ENCODE measurements at places on chromosomes 1 and 21.

GRCh38 chr1:97352936-97353382 is 567.9 kb downstream of the DPYD start:
- DNase-seq: no peak

GRCh38 chr1:179208681-179209477 is 20.6 kb downstream of the ABL2 start:
- DNase-seq: no peak

- DNase-seq: no peak
Observed at GRCh38 chr1:11720525-11720924, 15.4 kb upstream of the AGTRAP start.

DNA sequence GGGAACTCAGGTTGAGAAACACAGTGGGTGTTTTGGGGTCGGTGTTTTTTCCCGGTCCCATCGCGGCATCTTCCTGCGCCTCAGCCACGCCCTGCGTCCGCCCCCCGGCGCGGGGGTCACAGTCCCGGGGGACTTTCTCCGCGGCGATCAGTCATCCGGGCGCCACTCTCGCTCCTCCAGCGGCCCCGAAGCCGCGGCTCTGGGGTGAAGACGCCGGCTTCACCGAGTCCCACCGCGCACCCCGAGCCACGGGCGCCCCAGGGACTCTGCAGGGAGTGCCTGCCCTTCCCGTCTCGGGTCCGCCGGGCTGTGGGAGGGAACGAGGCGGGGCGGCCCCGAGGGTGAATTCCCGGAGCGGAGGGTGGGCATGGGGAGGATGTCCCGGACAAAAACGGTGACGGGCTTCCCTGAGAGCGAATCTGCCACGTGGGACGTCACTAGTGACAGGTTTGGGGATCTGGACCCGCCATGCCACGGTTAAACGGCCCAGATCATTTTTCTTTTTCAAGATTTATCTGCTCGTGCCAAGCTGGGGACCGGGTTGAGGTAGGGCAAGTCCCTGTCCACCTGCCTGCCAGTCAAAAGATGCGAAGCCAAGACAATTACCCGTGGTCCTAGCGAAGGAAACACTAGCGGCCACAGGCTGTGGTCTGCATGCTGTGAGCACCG is 717 bp upstream of the BATF3 start:
- no peak for DNase-seq

GRCh38 chr1:200654660-200655059 is 15.0 kb downstream of the DDX59 start:
- no peak for DNase-seq

GRCh38 chr1:109040627-109040988 is 1.3 kb downstream of the WDR47 start:
- DNase-seq: no peak

DNA sequence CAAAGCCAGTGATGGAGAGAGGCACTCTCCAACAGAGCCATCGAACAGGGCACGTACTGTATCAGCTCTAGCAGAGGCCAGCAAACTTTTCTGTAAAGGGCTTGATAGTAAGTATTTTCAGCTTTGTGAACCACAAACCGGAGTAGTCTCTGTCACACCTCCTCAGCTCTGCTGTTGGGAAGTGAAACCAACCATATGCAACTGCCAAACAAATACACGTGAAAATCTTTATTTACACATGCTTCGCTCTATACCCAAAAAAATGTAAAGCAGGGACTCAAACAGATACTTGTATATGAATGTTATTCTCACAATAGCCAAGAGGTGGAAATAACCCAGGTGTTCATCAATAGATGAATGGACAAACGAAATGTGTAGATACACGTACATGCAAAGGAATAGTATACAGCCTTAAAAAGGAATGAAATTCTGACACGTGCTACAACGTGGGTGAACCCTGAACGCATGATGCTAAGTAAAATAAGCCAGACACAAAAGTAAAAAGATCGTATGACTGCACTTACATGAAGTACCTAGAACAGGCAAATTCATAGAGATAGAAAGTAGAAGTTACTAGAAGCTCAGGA is 39.0 kb downstream of the SETD4 start:
- DNase-seq: no peak

GRCh38 chr1:205922314-205922713 is 20.9 kb downstream of the SLC26A9 start:
- DNase-seq: no peak

DNA sequence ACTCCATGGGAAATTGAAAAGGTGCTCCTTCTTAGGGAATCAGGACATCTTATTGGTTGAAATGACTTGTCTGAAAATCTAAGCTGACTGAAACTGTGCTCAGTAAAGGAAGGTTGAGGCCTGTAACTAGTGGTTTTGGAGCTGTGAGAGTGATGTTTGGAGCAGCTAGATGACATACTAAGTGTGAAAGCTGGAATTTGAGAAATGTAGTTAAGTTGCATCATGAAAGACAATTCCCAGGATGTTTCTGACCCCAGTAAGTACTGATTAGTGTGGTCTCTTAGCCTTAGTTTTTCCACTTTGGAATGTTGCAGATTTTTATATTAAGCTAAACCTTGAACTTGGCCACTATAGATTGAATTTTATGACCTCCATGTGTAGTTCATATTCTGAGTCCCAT is 154.9 kb downstream of the PAPPA2 start:
- DNase-seq: no peak

GRCh38 chr1:203528063-203528462 is 34.1 kb downstream of the OPTC start:
- DNase-seq: no peak

- peak; percentile 89 for DNase-seq
Observed at GRCh38 chr1:37479255-37480124, 5.1 kb downstream of the ZC3H12A start.

DNA sequence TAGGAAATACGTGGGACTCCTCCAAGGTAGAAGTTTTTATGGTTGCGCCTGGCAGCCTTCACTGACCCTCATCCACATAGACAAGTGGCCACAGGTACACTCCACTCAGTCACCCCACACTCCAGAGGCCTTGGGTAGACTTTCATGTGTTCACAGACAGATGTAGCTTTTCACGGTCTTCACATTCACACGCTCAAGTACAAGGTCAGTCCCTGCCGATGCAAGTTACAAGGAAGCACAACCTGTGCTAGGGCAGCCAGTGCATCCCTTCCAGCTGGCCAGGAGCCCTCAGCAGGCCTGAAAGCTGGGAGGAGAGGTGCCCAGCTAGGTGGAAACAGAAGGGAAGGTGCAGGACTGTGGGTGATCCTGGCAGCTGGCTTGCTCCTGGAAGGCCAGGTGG is 55.5 kb upstream of the FAM20B start:
- DNase-seq: no peak

GRCh38 chr1:63230722-63231121 is 91.6 kb upstream of the FOXD3 start:
- no peak for DNase-seq

DNA sequence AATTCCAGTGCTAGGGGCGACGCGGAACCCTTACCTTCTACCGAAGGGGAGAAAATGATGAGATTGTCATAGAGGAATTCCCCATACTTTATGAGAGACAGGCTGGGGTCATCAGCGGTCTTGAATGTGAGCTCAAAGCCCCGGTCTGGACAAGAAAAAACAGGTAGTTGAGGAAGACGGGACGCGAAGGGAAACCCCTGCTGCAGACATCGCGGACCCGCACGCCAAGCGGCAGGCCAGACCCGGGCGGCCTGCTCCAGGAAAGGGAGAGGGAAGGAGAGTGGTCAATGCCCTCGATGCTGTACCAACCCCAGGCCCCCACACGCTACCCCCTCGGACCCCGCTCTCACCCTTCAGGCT is 342 bp downstream of the DDOST start:
- no peak for DNase-seq

- DNase-seq: peak; percentile 71
Observed at GRCh38 chr1:26363549-26364448, 8.8 kb downstream of the ZNF683 start.

DNA sequence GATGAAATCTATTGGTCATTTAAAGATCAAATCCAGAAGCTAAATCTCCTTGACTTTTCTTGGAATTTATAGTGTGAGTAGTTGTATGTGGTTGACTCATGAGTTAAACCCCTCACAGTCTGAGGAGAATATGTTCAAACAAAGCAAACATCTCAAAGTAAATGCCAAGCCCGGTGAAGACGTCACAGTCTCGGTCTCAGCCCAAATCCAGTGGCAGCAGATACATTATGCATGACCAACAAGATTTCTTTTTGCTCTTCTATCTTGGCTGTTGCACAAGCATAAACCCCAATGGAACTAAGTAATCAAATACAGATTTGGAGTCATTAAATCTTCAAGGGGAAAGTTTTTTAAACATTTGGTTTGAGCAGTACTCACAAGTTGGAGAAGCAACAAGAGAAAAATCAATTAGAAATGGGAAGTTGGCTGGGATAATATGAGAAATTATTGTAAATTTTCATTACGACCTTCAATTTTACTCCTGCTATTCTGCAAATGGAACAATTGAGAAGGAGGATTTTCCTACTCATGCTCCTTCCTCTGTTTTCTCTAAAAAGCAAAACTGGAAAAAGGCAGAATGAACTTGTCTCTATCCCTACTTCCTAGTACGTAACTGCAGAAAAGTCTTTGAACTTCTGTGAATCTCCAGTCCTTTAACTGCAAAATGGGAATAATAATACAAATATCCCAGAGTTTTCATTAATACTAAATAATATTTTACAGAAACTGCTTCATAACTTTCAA is 575.8 kb downstream of the NUF2 start:
- no peak for DNase-seq

DNA sequence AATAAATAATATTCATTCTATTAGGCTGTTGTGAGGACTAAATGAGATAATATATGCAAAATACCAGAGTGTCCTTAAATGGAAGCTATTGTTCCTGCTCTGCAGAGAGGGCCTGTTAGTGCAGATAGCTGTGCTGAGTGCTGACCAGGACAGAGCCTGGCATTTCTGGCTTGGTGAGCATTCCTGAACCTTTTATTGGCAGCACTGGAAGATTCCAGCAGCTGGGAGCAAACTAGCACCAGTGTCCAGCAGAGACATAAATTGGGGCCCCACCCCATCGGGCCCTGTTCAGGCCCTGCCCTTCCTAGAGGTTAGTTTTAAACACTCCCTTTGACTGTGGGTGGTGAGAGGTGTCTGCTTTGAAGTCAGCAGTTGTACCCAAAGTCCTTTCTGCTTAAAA is 85.9 kb upstream of the GADD45A start:
- no peak for DNase-seq

Measured in HepG2 (cell line).